ENCODE measurements at places on chromosomes 7 and 10.

GRCh38 chr7:3154317-3154716 lies 110.7 kb upstream of the CARD11 start:
- DNase-seq, result no peak

DNA sequence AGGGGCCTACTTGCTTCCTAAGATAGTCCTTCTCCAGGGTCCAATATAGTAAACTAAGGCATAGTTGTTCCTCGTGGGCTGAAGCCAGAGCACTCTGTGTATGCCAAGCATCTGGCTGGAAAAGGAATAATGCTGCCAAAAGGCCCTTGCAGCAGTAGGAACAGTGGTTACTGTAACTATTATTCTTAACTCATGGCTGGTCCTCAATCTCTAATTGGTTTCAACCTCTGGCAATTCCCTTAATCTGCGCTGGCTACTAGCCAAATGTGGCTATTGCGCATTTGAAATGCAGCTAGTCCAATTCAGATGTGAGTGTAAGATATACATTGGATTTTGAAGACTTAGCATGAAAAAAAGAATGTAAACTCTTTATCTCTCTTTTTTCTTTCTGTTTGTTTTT lies 27.8 kb upstream of the LBX1 start:
- no peak for DNase-seq

DNA sequence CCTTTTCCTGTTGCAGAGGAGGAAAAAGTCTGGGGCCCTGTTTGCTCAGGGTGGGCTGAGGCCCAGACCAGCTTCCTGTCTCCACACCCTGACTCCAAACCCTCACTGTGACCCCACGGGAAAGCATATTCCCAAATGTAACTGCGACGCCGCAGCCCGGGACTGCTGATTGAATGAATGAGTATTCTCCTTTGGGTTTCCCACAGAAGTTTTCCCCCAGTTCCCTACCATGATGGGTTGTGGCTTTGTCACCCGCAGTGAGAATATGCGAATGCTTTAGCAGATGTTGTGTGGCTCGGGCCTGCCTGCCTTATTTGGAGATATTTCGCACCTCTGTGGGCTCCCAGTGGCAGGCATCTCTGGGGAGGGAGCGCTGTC lies 50.6 kb downstream of the MGMT start:
- no peak for DNase-seq

DNA sequence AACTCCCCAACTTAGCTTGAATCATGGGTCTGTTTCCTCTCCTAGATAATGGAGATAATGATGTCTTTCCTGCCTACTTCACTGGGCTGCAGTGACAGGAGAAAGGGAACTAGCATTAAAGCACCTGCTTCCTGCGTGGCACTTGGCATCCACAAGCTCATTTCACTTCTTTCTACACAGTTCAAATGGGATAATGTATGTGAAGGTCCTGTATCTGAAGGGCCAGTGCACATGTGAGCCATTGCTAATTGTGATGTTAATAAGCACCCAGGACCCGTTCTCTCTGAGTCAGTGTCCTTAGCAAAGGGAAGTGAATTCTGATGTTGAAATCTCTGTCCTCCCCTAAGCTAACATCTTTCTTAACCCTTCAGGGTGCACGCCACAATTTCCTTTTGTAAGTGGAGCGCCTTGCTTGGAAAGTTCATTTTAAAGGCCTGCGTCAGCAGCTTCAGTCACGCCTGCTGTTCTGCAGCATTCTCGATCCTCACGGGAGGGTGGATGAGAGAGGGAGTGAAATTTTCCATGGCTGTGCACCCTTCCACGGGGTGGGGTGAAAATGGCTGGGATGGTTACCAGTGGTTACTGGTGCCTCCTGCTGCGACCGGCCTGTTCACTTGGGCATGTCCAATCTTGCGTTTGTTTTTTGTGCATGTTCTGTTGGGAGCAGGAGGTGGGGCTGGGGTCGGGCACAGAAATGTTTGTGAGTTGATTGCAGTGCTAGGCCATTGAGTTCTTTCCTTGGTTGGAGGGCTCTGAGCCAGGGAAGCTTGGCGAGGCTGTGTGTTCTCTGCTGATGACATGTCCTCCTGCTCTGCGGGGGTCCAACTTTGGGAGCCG lies 59.2 kb downstream of the HK1 start:
- DNase-seq, result no peak

- no peak for DNase-seq
These were observed 21.6 kb downstream of the GRID2IP start for GRCh38 chr7:6529643-6530042.

- no peak for DNase-seq
These were observed 23.0 kb downstream of the AMZ1 start for GRCh38 chr7:2710901-2711551.

DNA sequence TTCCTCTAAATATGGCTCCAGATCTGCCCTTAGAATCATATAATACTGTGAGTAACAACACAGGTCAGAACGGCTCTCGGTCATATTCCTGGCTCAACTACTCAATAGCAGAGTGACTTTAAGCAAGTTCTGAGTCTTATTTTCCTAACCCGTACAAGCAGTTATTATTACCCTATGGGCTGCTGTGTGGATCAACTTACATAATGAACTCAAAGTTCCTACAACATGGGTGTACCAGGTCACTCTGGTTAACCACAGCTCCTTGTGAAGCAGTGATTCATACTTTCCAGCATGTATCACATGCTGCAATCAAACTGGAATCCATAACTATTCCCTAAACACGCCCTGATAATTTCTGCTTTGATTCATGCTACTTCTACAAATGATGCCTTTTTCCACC lies 107.3 kb downstream of the LRRN3 start:
- no peak for DNase-seq

DNA sequence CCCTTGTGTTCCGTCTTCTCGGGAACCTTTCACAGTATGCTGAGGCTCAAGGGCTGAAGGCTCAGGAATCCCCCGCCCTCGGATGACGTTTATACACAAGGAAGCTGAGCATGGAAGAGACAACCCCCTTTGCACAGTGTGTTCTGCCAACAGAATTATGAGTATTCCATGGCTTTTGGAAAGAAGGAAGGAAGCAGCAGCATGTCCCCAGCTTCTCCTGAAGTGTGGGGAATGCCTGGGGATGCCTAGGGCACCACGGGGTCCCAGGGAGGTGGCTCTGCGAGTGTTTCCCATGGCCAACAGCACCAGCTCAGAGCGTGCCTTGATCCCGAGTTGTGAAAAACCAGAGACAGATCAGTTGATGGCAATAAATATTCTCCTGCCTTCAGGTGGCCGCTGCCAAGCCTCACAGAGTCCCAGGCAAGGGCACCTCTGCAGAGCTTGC lies 88.8 kb upstream of the DDC start:
- DNase-seq, result no peak

- no peak for DNase-seq
These were observed 45.0 kb downstream of the VOPP1 start for GRCh38 chr7:55527307-55527706.
